ENCODE measurements at places on chromosomes 11 and 22. TPM values are rescaled to one million over a fixed set of nuclear protein-coding genes. Genes with fewer than 3 reads are reported as not detected.

Gene INS
- not detected for total RNA-seq

Gene ACTN3
- total RNA-seq = under 0.01 TPM

Gene APOA4
- not detected for total RNA-seq

Gene KRTAP5-11
- total RNA-seq = not detected

Gene ANKK1
- total RNA-seq = not detected

Gene HTR3A
- not detected for total RNA-seq

Gene IL17RA
- total RNA-seq = 6.2 TPM

Gene SAA4
- total RNA-seq = not detected

Gene SCGB1A1
- not detected for total RNA-seq

Gene RIMBP3C
- total RNA-seq = under 0.01 TPM

Gene GAB4
- not detected for total RNA-seq

Gene MYBPC3
- total RNA-seq = not detected

Gene ZFTA
- total RNA-seq = 20.4 TPM

Gene PATE4
- not detected for total RNA-seq

Gene SCGB1D2
- total RNA-seq = not detected

Gene PRR33
- not detected for total RNA-seq

Gene IRAG1
- under 0.01 TPM for total RNA-seq

Gene CD44
- total RNA-seq = 99.4 TPM

Gene ZP1
- total RNA-seq = not detected

Gene AIFM3
- 0.46 TPM for total RNA-seq

Gene CRYBA4
- not detected for total RNA-seq

Gene SLC22A12
- not detected for total RNA-seq

Gene NAV2
- 4.9 TPM for total RNA-seq

Gene PLA2G3
- 0.76 TPM for total RNA-seq

Gene TMEM184B
- 19.6 TPM for total RNA-seq
